ENCODE measurements at places on chromosomes 7 and 10.
A peak's percentile ranks its signal among the peaks of the same experiment; 100 is the strongest.

- peak; percentile 17 for DNase-seq
These were observed 1.4 kb downstream of the FAM3C start for GRCh38 chr7:121394709-121395140.

- no peak for DNase-seq
These were observed 55.1 kb downstream of the MGMT start for GRCh38 chr10:129522041-129522585.

GRCh38 chr7:42746214-42746613 is 165.7 kb downstream of the C7orf25 start:
- DNase-seq, result no peak

DNA sequence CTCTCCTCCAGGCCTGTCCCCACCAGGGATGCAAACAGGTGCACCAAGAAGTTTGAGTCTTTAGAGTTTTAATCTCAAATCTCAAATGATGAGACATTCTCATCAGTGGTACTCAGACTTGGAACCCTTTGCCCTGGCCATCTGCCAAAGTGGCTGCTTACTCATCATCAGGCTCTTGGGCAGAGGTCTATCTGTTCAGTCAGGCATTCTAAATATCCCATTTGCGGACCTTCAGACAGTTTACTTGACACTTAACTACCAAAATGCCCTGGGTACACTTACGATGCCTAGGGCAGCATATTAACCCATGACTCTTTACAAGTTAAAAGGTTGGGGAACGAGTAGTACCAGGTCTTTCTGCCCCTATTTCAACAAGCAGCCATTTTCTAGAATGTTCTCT is 61.2 kb upstream of the YAE1 start:
- DNase-seq, result no peak

- no peak for DNase-seq
These were observed 17.8 kb downstream of the NAPEPLD start for GRCh38 chr7:103130901-103131624.

GRCh38 chr7:428387-428786 is 91.3 kb downstream of the PDGFA start:
- no peak for DNase-seq

- DNase-seq, result no peak
These were observed 364.2 kb downstream of the AUTS2 start for GRCh38 chr7:69962186-69963065.

DNA sequence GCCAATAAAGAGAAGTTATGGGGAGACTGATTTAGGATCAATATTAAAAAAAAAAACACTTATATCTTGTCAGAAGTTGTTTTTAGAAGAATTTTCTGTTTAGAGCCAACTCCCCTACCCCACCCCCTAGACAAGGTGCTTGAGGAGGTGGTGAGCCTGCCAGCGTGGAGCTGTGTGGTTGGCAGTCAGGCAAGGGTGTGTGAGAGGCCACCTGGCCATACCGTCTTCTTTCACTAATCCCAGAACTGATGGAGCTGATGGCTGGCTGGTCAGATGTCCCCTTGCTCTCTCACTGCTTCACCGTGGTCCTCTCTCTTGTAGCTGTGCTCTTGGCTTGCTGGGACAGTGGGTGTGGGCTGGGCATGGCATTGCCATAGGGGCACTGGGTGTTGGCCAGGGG is 34.3 kb downstream of the NACAD start:
- DNase-seq, result no peak

GRCh38 chr7:140230861-140231770 is 54.3 kb upstream of the KDM7A start:
- peak; percentile 55 for DNase-seq

DNA sequence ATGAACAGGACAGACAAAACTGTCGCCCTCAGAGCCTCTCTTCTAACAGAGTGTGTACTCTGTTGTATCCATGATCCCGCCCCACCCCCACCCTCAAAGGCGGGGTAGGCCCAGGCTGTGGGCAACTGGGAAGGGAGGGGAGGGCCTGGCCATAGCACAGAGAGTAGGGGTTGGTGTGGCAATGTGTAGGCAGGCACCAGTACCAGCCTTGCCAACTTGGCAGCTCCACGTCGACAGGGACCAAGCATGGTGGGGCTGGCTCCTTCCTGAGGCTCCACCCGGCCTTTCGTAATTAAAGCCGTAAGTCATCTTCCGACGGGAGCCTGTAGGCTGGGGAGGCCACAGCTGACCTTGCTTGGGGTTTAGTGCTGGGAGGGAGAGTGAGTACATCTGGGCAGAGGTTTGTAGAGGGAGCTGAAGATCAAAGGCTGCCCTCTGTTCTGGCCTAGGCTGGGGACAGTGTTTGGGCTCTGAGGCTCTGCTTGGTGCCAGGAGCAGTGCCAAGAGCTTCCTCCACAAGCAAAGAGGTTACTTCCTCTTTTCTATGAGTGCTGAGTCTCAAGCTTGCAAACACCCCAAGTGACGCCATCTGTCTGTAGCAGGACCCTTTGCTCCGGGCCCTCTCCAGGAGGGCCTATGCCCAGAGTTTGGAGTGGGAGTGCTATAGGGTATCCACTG is 121.6 kb downstream of the C10orf105 start:
- DNase-seq, result peak; percentile 48

- no peak for DNase-seq
These were observed 401.3 kb downstream of the DNAJB6 start for GRCh38 chr7:157738066-157738460.

GRCh38 chr10:734481-734880 is 45.0 kb upstream of the DIP2C start:
- DNase-seq, result no peak

- no peak for DNase-seq
These were observed 90.7 kb upstream of the LRRC4 start for GRCh38 chr7:128121711-128122530.

GRCh38 chr10:62278441-62278910 is 9.8 kb upstream of the RTKN2 start:
- DNase-seq, result no peak

- DNase-seq, result no peak
These were observed 20.4 kb upstream of the INPP5F start for GRCh38 chr10:119705434-119705831.

- no peak for DNase-seq
These were observed 411.2 kb downstream of the ETV1 start for GRCh38 chr7:13578294-13578693.

DNA sequence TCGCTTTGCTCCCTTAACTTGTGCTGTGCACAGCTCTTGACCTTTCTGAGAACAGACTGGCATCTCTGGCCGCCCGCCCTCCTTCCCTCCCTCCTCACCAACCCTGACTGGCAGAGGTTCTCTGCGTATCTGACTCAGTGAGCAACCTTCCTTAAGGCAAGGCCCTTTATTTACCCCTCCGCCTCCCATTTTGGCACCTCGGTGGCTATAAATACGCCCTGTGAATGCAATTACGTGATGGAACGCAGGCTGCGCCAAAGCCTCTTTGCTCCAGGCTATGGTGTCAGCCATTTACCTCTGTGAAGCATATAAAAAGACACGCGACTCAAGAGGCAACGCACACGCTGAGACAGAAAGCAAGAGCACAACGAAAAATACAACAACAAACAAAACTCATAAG is 764.3 kb downstream of the SUGCT start:
- no peak for DNase-seq

All from GM13976 (cell line).